Fibroblast of skin of abdomen (primary cell): ENCODE measurements at places on chromosomes 3 and 15.

DNA sequence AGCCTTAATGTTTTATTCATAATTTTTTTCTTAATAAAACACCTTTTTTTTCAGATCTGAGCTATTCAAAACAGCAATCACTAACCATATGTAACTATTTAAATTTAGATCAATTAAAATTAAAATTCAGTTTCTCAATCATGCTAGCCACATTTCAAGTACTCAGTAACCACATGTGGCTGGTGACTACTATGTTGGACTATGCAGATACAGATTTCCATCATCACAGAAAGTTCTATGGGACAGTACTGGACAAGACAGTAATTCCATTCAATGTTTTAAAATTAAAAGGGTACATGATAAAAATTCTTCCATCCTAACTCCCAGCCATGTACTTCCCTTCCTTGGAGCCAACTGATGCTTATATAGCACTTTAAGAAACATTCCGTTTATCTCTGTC, 119.3 kb downstream of the GLDN start:
- DNase-seq: peak; percentile 54

DNA sequence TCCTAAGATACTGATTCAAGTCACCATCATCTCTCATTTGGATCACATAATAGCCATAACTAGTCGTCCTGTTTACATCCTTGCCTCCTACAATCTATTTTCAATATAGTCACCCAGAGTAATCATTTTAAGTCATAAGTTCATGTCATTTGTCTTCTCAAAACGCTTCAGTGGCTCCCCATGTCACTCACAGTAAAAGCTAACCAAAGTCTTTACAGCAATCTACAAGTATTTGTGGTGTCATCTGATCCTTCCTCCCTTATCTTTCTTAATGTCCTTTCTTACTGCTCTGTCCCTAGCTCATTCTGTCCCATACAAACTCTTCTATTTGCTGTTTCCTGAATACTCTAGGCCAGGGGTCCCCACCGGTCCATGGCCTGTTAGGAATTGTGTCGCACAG, 28.8 kb downstream of the GBE1 start:
- no peak for DNase-seq

DNA sequence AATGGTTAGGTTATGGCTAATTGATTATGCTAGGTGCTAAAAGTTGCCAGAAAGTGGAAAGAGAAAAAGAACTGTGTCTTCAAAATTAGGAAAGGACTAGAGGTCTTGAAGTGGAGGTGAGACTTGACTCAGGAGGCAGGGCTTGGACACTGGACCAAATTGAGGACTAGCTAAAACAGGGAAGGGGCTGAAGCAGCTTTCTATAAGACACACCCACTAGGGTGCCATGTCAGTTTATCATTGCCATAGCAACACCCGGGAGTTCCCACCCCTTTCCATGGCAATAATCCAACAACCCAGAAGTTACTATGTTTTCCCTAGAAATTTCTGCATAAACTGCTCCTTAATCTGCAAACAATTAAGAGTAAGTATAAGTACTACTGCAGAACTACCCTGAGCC, 42.9 kb upstream of the MITF start:
- no peak for DNase-seq

GRCh38 chr3:142735462-142735861, 11.6 kb downstream of the TRPC1 start:
- no peak for DNase-seq

DNA sequence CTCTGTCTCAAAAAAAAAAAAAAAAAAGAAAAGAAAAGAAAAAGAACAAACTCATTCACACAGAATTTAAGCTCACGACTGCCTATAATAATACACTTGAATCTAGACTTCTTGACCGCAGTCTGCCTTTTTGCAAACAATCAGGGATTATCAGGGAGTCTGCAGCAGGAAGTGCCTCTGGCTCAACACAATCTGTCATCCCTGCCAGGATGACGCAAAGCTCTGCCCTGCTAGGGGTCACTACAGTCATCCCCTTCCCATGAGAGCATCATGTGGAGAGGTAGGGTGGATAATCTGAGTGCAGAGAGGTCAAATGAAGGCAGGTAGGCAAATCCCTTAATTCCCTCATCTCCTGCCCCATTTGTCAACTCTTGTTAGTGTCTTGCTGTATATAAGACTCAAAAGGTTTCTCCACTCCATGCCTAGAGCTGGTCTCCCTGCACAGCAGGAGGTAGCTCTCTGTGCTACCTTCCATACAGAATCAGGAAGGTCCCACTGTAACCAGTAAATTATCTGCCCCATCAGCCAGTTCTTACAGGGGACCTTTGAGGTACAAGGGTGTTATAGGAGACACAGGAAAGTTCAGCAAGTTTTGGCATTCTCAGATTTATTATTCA, 4.2 kb downstream of the UBAP1L start:
- peak; percentile 24 for DNase-seq

GRCh38 chr3:196969134-196969659, 564 bp upstream of the PIGZ start:
- no peak for DNase-seq

DNA sequence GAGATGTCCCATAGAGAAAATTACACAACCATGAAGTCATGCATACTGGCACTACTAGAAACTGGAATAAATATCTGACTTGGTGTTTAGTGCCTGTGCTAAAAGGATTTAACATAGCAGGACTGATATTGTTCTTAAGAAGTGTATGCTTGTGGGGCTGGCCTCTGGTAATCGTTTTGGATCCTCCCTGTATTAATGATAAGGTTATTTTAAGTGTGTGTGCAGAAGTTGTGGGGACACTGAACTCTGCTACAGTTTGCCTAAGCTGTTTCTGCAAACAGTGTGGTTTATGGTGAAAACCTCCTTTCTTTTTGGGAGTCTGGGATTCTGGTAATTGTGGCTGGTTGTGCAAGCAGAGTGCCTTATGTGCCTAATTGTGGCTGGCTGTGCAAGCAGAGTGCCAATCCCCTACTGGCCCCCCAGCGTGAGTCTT, 120.8 kb downstream of the CLASP2 start:
- DNase-seq: no peak

DNA sequence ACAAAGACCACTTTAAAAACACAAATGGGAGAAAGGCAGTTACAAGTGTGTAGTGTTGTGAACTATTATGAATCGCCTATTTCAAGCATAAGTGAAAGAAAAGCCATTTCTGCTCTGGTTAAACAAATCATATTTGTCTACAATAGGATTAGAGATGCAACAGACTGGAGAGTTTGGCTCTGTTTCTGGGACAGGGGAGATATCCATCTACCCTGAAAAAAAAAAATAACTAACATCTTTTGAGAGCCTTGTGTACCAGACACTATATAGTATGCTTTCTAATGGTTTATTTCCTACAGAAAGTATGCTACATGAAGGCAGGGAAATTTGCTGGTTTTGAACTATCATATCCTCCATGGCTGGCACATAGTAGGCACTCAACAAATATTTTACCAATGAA, 106.7 kb upstream of the FHIT start:
- DNase-seq: no peak

- no peak for DNase-seq
Measured at GRCh38 chr15:29424118-29424517, 154.5 kb upstream of the NSMCE3 start.

DNA sequence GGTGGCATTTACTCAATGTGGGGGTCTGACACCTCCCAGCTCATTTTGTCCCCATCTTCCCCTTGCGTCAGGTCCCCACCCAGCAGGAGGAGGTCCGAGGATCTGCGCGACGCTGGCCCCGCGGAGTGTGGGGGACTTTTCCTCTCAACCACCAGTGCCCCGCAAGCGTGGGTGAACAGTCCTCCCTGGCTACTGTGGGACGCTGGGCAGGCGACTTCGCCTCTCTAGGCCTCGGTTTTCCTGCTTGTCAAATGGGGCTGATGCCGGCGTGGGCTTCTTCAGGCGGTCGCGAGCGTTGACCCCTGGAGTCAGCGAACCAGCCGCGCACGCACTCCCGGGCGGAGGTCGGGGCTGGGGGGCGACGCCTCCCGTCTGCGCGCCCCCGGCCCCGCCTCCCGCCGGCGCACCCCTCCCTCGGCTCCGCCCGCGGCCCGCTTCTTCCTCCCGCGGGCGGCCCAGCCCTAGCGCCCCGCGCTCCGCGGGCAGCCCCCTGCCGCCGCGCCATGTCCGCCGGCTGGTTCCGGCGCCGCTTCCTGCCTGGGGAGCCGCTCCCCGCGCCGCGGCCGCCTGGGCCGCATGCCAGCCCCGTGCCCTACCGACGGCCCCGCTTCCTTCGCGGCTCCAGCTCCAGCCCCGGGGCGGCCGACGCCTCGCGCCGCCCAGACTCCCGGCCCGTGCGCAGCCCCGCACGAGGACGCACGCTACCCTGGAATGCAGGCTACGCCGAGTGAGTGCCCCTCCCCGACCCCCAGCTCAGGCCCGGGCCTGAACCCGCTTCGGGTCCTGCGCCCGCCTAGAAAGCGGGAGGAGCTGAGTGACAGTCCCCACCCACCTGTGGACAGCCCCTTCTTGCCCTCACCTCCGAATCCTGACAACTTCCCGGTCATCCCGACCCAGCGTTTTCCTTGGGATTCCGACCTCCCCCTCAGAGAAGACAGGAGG, at the start of gene PPM1M:
Gene PPM1M, plus strand, starts transcription at position 438 of the 942 bp plus-strand sequence. Its CDS starts 66 bp downstream, at position 504.
- DNase-seq: peak; percentile 65

DNA sequence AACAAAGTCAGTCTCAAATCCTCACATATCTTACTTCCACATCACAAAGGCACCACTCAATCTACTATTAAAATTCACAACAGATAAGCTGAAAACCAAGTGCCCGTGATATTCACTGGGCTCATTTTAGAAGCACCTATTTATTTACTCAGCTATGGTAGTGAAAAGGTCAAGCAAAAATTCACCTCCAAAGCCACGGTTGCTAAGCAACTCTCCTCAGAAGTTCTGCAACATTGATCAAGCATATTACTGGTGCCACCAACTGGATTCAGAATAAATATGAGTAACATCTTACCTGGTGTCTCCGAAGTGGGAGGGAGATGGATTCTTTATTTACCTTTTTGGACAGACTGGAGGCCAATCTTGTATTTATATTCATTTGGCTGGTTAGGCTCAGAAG, 714.8 kb downstream of the FHIT start:
- no peak for DNase-seq

DNA sequence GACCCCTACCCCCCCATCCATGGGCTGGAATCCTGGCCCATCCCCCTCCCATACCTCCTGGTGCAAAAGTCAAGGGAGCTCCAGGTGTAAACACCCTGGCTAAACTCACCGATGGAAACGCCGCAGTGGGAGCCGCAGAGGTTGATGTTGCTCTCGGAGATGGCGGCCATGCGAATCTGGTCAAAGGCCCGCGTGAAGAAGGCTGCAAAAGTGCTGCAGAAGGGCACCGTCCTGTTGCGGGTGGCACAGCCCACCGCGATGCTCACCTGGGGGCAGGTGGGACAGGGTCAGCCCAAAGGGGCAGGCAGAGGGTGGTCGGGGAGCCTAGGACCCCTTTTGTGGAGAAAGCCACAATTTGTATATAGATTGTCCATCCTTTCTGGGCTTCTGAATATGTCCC, 26.7 kb downstream of the TKT start:
- no peak for DNase-seq

GRCh38 chr15:100211855-100212850, 129.6 kb downstream of the ADAMTS17 start:
- no peak for DNase-seq

DNA sequence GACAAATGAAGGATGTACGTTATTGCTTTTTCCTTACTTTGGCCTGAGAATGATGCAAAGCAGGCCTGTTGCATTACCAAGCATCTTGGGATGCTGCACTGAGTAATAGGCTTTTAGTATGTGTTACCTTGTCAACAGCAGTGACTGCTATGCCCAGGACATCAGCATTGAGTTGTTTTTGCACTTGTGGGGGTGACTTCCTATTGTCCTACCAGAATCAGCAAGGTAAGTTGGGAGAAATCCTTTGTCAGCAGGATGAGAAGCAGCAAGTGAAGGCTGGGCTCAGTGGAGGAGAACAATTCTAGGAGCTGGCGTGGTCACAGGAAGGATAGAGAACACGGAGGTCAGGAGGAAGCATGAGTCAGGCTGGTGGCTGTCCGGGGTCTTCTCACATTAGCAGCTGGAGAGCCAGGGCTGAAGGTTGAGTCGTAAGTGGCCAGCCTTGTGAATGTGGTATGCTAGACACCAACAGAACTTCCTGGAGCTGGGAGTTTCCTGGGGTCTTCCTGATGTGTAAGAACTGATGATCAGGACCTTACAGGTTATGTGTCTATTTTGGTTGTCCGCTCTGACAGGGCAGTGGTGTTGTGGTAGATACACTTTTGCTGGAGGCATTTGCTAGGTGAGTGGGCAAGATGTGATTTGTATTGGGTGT, 142.7 kb downstream of the FNDC3B start:
- peak; percentile 61 for DNase-seq

GRCh38 chr3:46960081-46960701, 16.4 kb downstream of the CCDC12 start:
- DNase-seq: peak; percentile 39

DNA sequence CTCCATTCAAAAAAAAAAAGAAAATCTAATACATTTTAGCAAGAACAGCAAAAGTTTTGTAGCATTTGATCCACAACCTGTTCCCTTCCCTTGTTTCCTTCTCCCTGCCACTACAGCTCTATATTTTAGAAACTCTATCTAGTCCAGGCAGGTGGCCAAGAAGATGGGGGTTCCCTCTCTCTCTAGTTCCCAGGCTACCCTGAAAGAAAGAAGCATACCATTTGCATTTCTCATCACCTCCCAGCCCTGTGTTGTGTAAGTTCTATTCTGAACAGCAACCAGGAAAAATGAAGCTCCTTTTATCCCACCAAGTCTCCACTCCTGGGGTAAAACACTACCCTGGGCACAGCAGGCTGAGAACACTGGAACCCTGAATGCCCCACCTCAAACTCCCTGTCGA, 100.0 kb downstream of the PCCB start:
- DNase-seq: peak; percentile 96

GRCh38 chr15:43244092-43244491, 22.6 kb downstream of the TGM5 start:
- DNase-seq: no peak
